ENCODE measurements at places on chromosomes 6 and 20. TPM values are rescaled to one million over a fixed set of nuclear protein-coding genes. Genes with fewer than 3 reads are reported as not detected.
A peak's percentile ranks its signal among the peaks of the same experiment; 100 is the strongest.

GRCh38 chr6:11006061-11006460, 38.0 kb downstream of the ELOVL2 start:
- no peaks in the 10 kb centered on the region for H3K27me3 ChIP-seq
- no peak overlapping the region for H3K27ac ChIP-seq
- peaks cover 55% of the 10 kb centered on the region for H3K4me1 ChIP-seq
- no peak for DNase-seq
- no peak overlapping the region for H3K4me3 ChIP-seq

DNA sequence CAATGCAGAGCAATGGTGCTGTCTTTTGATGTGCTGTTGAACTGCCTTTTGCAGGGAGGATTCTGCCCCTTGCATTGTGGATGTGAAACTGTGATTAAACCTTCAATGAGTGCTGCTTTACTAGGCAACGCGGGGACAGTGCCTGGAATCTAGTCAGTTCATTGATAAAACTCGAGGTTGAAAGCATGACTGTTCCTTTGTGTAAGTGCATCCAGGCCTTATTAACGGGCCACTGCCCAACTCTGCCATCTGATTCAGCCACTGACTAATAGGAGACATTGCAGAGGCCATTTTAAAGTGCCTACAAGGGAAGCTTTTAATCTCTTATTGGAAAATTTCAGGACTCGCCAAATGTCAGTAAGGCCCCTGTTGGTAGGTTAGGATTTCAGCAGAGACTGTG, 49.3 kb downstream of the SLC35F1 start:
- H3K27me3 ChIP-seq: no peaks in the 10 kb centered on the region
- H3K36me3 ChIP-seq: no peaks in the 10 kb centered on the region
- no peak for DNase-seq
- no peaks in the 10 kb centered on the region for H3K4me1 ChIP-seq
- H3K27ac ChIP-seq: no peak overlapping the region
- H3K4me3 ChIP-seq: no peak overlapping the region

DNA sequence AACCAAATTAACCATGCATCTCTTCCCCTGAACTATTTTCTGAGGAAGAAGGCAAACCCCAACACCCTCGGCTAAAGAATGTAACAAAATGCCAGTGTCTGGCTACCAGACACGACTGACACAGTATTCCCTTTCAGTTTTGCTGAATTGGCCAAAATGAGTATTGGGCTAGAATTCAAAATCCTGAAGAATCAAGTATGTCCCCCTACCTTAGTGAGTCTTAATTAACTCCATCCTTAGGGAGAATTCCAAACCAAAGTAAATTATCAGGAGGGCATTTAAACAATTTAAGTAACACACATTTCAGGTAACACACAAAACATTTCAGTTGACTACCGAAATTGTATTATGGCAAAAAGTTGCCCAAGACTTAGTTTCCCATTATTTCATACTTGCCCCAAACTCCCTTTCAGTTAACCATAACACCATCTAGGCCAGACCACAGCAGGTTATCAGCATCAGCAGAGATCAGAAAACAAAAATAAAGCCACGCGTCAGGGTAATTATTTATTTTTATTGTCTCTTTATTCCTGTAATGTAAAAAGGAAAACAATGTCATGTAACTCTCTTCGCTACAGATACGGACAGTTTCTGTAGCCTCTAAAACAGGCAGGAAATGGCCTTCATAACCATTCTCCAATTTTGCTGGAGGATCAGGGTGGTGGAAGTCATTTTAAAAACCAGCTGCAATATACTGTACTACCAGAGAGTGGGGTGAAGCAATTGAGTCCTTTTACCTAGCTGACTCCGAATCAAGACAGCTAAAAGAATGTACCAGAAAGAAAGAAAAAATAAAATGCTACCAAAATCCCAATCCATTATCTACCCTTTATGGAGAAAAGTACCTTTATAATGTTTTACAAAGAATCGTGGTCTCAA, 1.9 kb downstream of the SNX5 start:
- 0 out of 2 replicates have a peak, but pooled peaks cover 2% of the 10 kb centered on the region for H3K36me3 ChIP-seq
- peak overlapping the region; percentile 99 for H3K27ac ChIP-seq
- no peak for DNase-seq
- peaks cover 58% of the 10 kb centered on the region for H3K4me1 ChIP-seq
- H3K27me3 ChIP-seq: no peaks in the 10 kb centered on the region

Gene PLEKHG1
- 35.0 TPM for total RNA-seq

DNA sequence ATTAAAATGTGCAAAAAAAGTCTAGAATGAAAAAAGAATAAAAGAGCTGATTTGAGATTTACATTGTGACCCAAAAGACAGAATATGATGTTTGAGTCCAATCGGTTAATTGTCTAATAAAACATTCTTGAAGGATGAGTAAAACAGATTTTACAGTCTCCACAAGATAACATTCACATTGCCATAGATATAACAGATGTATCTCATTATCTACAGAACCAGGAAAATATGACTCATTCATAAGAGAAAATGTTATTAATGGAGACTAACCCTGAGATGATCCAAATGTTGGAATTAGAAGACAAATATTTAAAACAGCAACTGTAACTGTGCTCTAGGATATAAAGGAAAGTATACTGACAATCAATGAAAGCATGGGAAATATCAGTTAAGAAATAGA, 141.7 kb downstream of the RFX6 start:
- no peak overlapping the region for H3K4me3 ChIP-seq
- no peak overlapping the region for H3K27ac ChIP-seq
- H3K36me3 ChIP-seq: no peaks in the 10 kb centered on the region
- no peaks in the 10 kb centered on the region for H3K4me1 ChIP-seq

Gene GNAS
- 1,936 TPM for total RNA-seq

GRCh38 chr6:125904871-125905270, 51.7 kb upstream of the HINT3 start:
- no peak for DNase-seq
- H3K27me3 ChIP-seq: no peaks in the 10 kb centered on the region
- H3K27ac ChIP-seq: no peak overlapping the region
- no peak overlapping the region for H3K4me3 ChIP-seq
- no peaks in the 10 kb centered on the region for H3K36me3 ChIP-seq

Gene GTF3C6
- total RNA-seq: 109 TPM

Gene ID4
- total RNA-seq: not detected

Gene RIPOR2
- total RNA-seq: 0.86 TPM

- peaks cover 5% of the 10 kb centered on the region for H3K4me1 ChIP-seq
- no peak for DNase-seq
- no peaks in the 10 kb centered on the region for H3K27me3 ChIP-seq
- no peaks in the 10 kb centered on the region for H3K36me3 ChIP-seq
- H3K4me3 ChIP-seq: no peak overlapping the region
Observed at GRCh38 chr6:52622810-52623209, 46.0 kb upstream of the TRAM2 start.

- H3K4me1 ChIP-seq: no peaks in the 10 kb centered on the region
- H3K4me3 ChIP-seq: no peak overlapping the region
- no peak for DNase-seq
- H3K27me3 ChIP-seq: no peaks in the 10 kb centered on the region
- H3K36me3 ChIP-seq: no peaks in the 10 kb centered on the region
- no peak overlapping the region for H3K27ac ChIP-seq
Observed at GRCh38 chr20:13464702-13465101, 174.0 kb downstream of the TASP1 start.

DNA sequence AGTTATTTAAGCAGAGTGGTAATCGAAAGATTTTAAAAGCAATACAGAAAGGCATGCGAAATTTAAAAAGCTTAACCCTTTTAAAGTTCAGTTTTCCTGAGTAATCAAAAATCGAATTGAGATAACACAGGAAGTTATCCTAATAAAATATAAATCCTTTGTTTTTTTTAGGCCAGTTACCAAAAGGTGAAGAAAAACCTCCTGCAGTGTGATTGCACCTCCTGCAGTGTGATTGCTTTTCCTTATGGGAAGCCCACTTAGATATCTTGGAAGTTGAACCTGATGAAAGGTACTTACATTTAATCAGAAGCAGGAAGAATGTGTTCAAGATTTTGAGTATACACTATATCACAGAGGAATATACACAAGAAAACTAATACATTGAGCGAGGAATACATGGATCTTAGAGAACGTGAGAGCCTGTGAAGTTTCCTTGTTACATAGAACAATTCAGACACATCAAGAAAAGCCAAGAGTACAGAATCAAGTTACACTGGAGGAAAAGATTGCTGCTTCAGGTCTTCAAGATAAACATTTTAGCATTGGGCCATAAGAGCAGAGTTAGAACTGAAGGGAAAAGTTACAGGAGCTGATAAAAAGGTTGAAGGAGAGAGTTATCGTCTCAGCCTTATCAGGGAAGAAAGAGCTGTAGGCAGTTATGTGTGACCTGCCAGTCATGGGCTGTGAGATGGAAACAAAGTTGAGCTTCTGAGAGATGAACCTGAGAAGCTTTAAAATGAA, 7.7 kb upstream of the TMEM181 start:
- H3K27ac ChIP-seq: no peak overlapping the region
- no peak for DNase-seq
- no peaks in the 10 kb centered on the region for H3K4me1 ChIP-seq

DNA sequence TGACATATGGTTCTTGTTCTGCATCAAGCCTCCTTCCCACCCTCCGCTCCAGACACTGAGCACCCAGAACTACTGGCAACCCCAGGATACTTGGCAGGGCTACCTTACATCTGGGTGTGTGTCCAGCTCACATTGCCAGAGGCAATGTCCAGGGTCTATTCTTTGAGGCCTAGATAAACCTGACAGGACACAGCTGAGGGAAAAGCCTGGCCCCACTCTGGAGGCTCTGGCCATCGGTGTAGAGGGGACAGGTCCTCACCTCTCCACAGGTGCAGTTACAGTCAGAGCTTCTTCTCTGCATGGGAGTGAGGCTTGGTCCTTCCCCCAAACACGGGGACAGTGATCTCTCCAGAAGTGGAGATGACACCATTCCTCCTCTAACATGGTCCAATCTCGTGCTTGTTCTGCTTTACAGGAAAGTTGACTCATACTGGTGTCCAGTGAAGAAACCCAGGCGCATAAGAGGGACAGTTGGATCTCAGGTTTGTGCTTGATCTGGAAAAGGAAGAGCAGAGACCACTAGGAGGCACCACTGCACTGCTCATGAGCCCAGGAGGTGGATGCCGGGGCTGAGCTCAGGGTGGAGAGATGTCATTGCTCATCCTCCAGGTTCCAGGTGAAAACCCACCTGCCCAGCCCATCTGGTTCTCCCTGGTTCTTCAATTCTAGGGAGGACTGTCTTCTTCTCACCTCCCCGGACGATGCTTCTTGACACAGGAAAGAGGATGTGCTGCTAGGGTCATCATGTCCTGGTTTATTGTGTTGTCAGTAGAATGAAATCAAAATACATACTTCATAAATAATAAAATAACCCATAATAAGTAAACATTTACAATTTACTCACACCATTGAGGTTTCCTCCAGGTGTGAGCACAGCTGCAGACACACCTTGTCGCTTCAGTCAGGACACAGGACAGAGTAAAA, 14.7 kb downstream of the HLA-F start:
- no peaks in the 10 kb centered on the region for H3K36me3 ChIP-seq
- no peak overlapping the region for H3K4me3 ChIP-seq
- H3K27ac ChIP-seq: no peak overlapping the region
- no peaks in the 10 kb centered on the region for H3K27me3 ChIP-seq

DNA sequence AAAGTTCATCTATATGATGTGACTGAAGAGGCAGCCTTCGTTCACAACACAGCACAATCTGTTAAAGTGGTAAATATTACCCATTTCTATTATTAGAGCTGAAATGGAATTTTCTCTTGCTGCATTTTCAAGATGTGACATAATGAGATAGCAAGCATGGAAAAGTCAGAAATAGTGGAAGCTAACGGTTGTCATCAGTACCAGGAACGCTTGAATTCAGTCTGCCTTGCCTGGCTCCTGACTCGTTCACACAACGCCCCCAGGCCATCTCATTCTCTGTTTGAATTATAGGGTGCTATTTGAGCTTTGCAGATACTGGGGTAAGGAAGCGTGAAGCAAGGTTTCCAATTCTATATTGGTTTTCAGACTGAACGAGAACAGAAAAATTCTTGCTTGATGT, 116.5 kb upstream of the MAP3K7 start:
- no peak overlapping the region for H3K4me3 ChIP-seq
- no peak for DNase-seq
- H3K27ac ChIP-seq: no peak overlapping the region
- no peaks in the 10 kb centered on the region for H3K36me3 ChIP-seq
- no peaks in the 10 kb centered on the region for H3K27me3 ChIP-seq

- no peaks in the 10 kb centered on the region for H3K36me3 ChIP-seq
- no peaks in the 10 kb centered on the region for H3K27me3 ChIP-seq
- H3K4me1 ChIP-seq: peaks cover 54% of the 10 kb centered on the region
- DNase-seq: peak; percentile 76
- H3K4me3 ChIP-seq: no peak overlapping the region
Observed at GRCh38 chr6:47094241-47094925, 52.3 kb upstream of the ADGRF1 start.

DNA sequence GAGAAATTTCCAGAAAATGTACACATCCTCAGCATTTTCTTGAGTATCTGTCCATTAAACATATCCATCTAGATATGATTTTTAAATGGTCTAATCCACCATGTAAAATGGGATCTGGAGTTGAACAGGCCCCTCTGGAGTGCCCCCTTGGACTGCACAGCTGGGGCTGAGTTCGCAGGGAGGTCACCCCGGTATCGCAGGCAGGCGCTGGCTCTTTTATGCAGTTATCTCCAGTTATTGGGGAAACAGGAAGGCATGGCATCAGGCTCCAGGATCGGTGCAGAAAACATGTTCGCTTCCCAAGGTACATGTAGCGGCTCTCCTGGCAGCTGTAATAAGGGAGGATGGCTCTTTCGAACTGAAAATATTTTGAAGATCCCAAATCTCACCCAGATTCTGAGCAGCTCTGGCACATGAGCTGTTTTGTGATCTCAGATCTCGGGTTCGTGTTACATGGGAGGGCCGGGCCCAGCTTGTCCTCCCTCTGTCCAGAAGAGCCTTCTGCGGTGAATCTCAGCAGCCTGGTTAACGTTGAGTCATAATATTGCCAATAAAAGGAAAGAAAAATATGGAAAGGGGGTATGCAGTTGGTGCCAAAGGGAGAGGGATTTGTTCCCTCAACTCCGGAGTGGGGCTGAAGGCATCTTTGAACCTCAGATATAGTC, 167.7 kb downstream of the EYA2 start:
- H3K27ac ChIP-seq: no peak overlapping the region
- no peak overlapping the region for H3K4me3 ChIP-seq
- no peaks in the 10 kb centered on the region for H3K36me3 ChIP-seq
- no peaks in the 10 kb centered on the region for H3K27me3 ChIP-seq

DNA sequence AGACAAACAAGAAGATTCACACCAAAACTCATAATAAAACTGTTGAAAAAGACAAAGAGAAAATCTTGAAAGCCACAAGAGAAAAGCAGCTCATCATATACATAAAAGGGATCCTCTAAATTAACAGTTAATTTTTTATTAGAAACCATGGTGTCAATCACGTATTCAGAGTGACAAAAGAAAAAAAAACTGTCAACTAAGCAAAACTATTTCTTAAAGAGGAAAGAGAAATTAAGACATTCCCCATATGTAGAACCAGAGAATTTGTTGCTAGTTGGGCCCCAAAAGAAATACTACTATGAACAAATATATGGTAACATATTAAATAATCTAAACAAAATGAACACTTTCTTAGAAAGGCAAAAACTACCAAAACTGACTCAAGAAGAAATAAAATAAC, 74.3 kb upstream of the TENT5A start:
- H3K27me3 ChIP-seq: no peaks in the 10 kb centered on the region
- H3K36me3 ChIP-seq: no peaks in the 10 kb centered on the region
- no peak overlapping the region for H3K27ac ChIP-seq
- no peak for DNase-seq
- H3K4me3 ChIP-seq: no peak overlapping the region
- peaks cover 17% of the 10 kb centered on the region for H3K4me1 ChIP-seq
